Stimulated activated naive CD8-positive, alpha-beta T cell treated with anti-CD3 and anti-CD28 coated beads, Interleukin-15, Interleukin-2, amounts not matched to agents 100 U/mL and 50 U/mL, for 24 hours (primary cell): ENCODE measurements at places on chromosomes 4 and X.
A peak's percentile ranks its signal among the peaks of the same experiment; 100 is the strongest.

DNA sequence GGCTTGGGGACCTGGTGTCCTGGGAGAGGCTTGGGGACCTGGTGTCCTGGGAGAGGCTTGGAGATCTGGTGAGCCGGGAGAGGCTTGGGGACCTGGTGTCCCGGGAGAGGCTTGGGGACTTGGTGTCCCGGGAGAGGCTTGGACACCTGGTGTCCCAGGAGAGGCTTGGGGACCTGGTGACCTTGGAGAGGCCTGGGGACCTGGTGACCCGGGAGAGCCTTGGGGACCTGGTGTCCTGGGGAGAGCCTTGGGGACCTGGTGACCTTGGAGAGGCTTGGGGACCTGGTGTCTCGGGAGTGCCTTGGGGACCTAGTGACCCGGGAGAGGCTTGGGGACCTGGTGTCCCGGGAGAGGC is 12.6 kb downstream of the SHOX start:
- no peak for DNase-seq

DNA sequence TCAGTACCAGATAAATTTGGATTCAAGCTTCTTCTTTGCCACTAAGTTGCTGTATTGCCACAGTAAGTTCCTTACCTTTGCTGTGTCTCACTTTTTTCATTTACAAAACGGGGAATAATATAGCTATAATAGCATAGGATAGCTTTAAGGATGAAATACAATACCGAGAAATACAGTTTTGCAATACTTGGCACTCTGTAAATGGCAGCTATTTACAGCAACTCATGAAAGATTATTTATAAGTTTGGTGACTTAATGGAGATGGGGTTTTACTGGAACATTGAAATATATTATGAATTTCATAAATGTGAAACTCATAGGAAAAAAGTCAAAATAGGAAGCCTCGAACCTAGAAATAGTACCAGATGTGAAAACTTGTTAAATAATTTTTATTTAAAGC is 27.6 kb downstream of the ANXA10 start:
- no peak for DNase-seq

DNA sequence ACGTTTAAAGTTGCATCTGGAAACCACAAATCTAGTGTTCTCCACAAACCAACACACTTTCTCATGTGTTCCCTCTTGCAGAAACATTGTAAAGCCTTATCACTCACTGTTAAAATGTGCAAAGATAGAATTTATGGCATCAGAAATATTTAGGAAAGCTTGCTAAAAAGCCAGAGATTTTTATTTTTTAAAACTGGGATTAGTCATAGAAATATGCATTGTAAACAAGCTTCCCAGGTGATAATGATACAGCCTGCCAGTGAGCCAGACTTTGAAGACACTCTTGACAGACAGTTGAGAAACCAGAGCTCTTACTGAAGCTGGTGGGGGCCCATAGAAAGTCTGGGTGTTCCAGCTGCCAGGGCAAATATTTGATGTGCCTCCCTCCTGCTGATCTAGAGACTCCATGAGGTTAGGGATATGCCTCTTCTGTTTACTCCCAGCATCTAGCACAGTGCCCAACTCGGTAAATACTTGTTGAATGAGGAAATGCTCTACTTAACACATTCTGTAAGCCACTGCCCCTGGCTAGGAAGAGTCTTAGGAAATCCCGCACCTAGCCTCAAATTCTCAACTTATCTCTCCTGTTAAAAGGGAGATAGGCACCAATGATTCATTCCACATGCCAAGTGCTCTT is 179.0 kb upstream of the RASGEF1B start:
- no peak for DNase-seq

DNA sequence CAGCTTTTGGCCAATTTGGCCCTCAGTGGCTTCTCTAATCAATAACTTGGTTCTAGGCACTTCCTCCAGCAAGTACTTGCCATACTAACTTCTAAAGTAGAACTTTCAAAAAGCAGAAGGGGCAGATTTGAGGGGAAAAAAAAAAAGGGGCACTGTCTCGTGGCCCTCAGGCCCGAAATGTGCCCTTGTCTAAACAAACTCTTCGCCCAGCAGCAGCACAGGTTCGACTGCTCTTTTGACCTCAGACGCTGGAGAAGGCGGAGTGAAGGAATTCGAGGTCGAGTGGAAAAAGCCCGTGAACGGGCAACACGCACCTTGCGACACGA is 775 bp downstream of the GRPEL1 start:
- DNase-seq: no peak

DNA sequence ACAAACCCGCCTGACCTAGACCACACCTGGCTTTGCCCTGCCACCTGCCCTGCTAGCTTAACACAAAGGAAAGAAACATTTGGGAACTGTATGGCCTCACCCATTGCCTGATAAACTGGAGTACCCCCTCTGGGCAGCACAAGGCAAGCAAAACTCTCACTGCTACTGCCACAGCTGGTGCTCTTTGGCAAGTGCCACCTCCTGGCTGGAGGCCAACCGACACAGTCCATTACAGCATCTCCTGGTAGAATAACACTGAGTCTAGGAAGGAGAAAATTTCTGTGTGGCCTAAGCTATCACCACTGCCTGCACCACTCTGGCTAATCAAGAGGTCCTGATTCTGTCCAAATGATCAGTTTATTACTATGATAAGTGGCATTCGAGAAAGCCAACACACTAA is 18.9 kb upstream of the SPANXN3 start:
- DNase-seq: no peak

GRCh38 chrX:78545233-78545632 is 113.9 kb downstream of the RTL3 start:
- no peak for DNase-seq

DNA sequence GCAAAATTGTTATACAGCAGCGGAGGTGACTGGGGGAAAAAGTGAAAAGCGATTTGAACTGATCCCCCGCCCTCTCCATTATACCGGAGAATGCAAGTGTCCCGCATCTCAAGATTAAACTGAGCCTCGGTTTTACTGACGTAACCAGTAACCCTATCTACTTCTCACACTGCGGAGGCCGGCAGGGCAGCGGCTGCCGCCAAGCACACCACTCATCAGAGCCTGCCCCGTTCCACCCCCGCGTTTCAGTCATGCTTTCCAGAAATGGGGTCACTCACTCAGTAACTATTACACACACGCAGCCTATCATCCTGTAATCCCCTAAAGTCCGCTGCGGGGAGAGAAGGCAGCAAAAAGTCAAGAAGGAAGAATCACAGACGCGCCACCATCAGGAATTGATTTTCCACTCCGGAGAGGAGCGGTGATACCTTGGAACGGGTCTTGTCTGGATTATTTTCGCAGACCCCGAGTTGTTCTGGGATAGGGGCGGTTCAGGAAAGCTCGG is 1.4 kb downstream of the RPS6KA3 start:
- peak; percentile 77 for DNase-seq

DNA sequence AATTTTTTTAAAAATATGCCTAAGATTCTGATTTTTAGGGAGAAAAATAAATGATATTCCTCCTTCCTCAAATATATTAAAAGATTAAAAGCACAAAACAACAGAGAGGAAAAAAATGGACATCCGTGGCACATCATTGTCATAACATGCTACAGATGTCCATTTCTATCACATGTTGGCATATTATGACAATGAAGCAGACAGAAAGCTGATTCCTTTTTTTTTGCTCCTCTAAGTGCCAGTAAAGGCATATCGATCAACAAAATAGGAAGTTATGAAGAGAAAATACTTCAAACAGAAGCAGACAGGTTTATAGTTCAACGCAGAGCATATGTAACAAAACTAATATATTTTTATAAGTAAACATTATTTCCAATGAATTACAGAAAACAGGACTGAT is 11.2 kb downstream of the KLHL8 start:
- no peak for DNase-seq

GRCh38 chr4:21347142-21347541 is 601.4 kb downstream of the KCNIP4 start:
- DNase-seq: no peak

GRCh38 chr4:141020801-141021261 is 112.4 kb downstream of the RNF150 start:
- DNase-seq: no peak

DNA sequence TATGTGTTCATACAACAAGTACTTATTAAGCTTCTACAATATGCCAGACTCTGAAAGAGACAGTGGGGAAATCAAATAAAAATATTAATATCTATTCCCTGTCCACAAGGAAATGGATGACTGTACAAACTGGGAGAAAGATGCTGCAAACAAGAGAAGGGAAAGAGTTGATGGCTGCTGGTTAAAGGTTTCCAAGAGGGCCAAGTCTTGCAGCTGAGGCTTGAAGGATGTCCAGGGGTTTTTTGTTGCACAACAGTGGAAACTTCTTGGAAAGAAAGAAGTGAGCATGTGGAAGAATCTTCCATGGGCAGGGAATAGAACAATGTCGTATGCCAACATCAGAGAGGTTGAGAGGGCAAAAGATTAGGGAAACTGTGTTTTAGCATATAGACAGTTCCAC is 95.8 kb downstream of the MID1 start:
- DNase-seq: no peak
